Heart right ventricle (tissue), 16 donors: ENCODE measurements at places on chromosomes 4 and X. TPM values are rescaled to one million over a fixed set of nuclear protein-coding genes. Genes with fewer than 3 reads are reported as not detected.

Gene MSX1
- polyA plus RNA-seq: 4.0 TPM

Gene NAP1L3
- polyA plus RNA-seq: 1.7 TPM

Gene PDK3
- polyA plus RNA-seq: 2.2 TPM

Gene NALF2
- 14.5 TPM for polyA plus RNA-seq

Gene FAAH2
- polyA plus RNA-seq: 0.95 TPM

Gene LANCL3
- polyA plus RNA-seq: 0.10 TPM

Gene IDS
- polyA plus RNA-seq: 24.0 TPM

Gene USP51
- 0.66 TPM for polyA plus RNA-seq

Gene P2RY4
- polyA plus RNA-seq: not detected

Gene ITM2A
- polyA plus RNA-seq: 55.2 TPM

Gene PHKA1
- polyA plus RNA-seq: 2.6 TPM

DNA sequence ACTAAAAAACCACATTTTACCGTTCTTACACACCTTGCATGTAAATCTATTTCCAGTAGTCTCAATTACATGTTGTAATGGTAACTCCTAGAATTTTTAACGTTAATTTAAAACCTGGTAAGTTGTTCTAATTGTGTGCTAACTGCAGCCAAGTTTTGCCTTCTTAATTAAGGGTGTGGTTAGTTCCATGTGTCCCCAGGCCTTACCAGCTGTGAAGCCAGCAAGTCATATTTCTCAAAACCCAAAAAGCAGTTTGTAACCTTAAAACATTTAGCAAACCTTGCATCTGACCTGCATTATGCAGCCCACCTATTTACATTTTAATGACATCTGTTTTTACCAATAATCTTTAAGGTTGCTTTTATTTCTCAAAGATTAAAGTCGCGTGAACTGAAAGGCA lies 18.4 kb upstream of the FAM47E start:
- no peak for DNase-seq

DNA sequence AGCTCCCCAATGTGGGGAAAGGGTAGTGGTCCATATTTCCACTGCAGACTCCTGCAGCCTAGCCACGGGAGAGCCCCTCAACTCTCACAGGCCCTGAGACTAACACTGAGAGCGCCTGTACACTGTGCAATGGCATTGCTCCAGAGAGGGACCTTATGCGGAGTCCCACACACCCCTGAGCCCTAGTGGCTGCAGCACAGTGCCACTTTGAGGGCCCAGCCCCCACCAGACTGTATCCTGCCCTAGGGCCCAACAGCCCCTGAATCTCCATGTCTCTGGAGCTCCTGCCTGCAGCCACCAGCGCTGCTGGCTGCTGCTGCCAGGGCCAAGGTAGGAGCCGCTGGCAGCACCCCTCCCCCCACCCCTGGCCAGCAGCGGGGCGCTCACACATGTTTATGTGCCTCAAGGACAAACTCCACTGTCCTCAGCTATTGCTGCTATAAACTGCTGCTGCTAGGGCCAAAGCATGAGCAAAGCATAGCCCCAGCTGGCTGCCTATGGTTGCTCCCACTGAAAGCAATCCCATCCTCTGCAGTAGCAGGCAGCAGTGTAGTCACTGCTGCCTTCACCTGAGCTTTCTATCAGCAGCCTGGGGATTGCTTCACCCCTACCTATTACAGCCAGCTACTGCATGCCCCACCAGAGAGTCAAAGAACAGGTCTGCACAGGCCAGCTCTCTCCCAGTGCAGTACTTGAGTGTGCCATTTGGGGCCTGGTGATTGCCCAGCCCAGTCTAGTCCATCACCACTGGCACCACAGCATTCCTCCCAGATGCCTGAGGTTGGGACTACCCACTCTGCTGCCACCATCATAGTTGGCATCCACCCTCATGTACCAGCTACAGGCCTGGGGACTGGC lies 24.3 kb downstream of the TMEM154 start:
- DNase-seq: no peak

DNA sequence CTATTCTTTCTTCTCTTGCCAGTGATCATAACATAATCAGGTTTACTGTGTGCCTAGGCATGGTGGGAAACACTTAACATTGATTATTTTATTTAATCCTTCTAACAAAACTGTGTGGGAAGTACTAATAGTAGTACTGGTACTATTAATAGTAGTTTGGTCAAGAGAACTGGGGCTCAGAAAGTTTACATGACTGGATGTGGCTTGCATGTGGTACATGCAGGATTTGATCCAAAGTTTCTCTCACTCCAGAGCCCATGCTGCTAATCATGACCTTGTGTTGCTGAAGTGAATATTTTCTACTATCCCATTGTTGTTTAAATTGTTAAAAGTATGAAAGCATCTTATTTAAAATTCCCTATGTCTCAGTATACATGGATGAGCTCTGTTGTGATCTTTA lies 78.4 kb downstream of the TMEM164 start:
- DNase-seq: no peak

GRCh38 chr4:211033-211511 lies 86.8 kb downstream of the ZNF718 start:
- no peak for DNase-seq

- no peak for DNase-seq
Observed at GRCh38 chr4:139436122-139436521, 17.8 kb upstream of the RAB33B start.

DNA sequence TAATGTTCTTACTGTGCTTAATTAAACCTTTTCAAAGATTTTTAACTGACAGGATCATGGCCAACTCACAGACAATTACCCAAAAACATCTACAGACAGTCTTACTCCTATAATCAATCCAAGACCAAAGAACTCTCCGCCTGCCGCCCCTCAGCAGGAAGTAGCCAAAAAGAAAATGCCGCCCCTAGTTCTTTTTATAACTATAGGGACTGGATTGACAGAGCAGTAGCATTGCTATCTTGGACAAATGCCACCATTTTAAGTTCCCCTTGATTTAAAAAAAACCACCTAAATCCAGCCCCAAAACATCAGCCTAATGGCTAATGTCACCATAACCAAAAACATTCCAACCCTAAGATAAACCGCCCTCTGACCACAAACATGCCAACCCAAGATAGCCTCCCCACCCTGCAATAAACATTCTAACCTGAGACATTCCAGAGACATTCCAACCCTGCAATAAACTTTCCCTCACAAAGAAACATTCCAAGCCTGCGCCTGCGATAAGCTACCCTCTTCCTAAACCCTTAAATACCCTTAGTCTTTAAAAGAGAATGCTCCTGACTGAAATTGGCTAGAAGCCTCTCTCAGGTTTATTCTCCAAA lies 77.0 kb downstream of the COQ2 start:
- no peak for DNase-seq

- DNase-seq: no peak
Observed at GRCh38 chrX:83160096-83160495, 348.0 kb upstream of the POU3F4 start.

- no peak for DNase-seq
Observed at GRCh38 chr4:106270736-106271135, 45.3 kb downstream of the TBCK start.

GRCh38 chr4:178296669-178297068 lies 854.4 kb upstream of the AGA start:
- DNase-seq: no peak

GRCh38 chr4:123871341-123871740 lies 474.7 kb downstream of the SPRY1 start:
- no peak for DNase-seq

DNA sequence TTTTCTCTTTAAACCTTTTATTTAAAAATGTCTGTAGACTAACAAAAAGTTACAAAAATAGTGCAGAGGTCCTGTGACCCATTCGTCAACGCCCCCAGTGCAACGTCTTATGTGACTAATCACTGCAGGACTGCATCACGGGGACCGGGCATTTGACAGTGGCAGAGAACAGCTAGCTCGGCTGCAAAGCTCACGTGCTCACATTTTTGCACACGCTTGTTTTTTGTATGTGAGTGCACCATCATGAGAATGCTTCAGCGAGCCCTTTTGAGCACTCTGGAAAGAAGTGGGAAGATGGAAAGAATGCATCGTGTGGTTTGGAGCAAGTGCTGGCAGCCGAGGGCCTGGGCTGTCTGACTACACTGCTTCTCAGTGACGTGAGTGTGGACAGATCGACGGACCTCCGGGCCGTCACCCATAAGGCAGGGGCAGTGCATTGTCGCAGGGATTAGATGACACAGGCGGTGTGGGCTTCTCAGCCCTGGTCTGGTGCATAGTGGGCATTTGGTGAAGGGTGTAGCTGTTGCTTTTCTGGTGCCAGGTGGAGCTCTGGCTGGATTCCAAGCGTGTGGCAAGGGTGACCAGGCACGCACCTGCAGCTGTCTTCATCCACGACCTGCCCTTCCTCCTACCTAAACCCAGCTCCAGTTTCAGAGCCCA lies 17.7 kb downstream of the SPON2 start:
- DNase-seq: no peak

GRCh38 chrX:50093625-50094024 lies 107.2 kb downstream of the AKAP4 start:
- no peak for DNase-seq

DNA sequence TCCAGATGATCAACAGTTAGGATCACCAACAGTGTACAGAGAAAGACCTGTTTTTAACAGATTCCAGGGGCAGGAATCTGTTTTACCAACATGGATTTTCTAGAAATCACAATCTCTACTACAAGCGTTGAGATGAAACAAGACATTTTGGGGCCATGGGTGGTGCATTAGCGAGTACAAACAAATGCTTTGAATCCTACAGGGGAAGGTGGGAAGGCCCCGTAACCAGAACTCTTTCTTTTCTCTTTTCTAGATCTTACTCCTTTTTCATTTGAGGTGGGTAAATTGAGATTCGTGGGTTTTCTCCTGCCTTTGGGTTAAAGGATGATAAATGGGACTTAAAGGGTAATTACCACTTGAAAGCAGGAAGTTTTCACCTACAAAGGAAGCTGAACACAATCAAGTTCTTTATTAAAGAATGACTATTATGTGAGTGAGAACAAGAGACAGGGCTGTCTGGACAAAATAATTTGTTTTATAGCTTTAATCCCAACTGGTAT lies 189.9 kb upstream of the ANXA3 start:
- no peak for DNase-seq
